NCI-H1105 treated with DMSO at 0.1 percent for 48 hours (cell line): ENCODE measurements at places on chromosomes 3 and 15.
A peak's percentile ranks its signal among the peaks of the same experiment; 100 is the strongest.

DNA sequence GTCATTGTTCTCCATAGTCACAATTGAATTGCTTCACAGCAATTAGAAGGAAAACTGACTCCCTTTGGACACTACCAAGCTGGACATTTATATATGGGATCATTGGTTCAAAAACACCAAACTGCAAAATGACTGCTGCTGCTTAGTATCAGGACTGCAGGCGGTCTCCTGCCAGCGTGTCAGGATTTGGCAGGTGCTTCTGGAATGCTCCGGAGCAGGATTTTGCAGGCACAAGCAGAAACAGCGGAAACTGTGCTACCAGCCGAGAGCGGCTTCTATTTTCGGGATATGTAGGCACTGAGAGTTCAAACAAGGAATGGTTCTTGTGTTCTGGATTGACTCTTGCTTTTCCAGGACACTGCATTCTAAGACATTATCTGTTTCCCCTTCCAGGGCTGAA lies 95.5 kb downstream of the SSR3 start:
- no peak for DNase-seq

- DNase-seq = peak; percentile 86
Observed at GRCh38 chr15:31397851-31398661, 71.4 kb downstream of the KLF13 start.

DNA sequence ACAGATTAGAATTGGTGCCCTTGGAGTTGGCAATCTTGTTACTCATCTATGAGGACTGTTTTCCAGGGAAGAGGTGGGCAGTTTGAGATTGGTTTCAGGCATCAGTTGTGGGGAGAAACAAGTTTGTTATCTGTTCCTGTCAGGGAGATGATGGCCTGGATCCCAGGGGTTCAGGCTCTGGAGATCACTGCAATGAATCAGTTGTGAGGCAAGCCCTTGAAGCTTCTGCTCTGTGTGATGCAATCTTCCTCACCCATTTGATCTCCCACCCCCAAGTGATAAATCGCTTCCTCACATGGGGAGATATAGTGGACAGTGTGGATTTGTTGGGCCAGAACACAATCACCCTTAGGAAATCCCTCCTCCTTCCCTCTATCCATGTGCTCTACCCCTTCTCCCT lies 276.6 kb upstream of the LRTM1 start:
- no peak for DNase-seq

DNA sequence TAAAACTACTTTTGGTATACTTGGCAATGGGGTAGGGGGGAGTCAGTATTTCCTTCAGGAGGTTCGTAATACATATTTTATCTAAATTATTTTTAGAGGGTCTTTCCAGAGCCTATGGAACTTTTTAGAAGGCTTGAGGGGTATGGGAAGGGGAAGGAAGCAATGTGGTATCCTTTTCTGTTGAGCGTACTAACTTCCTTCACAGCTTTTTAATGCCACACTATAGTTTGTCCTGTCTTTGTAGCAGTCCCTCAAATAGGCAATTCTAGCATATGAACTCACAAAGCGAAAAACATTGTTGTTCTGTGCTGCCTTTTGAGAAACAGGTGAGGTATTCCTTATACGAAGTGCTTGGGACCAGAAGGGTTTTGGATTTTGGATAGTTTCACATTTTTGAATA lies 22.3 kb upstream of the P2RY13 start:
- DNase-seq = no peak

- no peak for DNase-seq
Observed at GRCh38 chr3:57206423-57206822, 6.6 kb upstream of the HESX1 start.

DNA sequence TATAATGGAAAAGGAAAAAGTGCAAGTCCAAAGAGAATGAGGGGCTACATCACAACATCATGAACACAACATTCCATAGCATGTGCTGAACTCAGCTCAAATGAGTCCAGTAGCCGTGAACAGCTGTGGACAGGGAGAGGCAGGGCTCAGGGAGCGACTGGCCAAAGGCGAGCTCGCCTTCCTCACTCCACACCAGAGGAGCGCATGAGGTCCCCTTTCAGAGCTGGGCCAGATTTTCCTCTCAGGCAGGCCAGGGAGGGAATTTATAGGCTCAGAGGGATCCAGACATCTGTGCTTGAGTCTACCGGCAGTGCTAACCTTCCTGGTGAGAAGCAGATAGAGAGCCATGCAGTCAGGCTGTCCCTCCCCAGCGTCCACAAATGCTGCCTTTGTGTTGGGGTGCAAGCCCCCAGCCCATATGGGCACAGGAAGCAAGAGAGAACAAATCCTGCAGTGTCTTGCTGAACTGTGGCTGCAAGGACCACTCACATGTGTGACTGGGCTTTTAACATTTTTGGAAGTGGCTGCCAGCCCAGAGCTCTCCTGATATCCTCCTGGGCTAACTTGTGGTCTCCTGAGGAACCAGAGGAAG lies 32.5 kb downstream of the ARHGEF3 start:
- DNase-seq = no peak

GRCh38 chr3:149487598-149488197 lies 13.2 kb downstream of the TM4SF4 start:
- no peak for DNase-seq

DNA sequence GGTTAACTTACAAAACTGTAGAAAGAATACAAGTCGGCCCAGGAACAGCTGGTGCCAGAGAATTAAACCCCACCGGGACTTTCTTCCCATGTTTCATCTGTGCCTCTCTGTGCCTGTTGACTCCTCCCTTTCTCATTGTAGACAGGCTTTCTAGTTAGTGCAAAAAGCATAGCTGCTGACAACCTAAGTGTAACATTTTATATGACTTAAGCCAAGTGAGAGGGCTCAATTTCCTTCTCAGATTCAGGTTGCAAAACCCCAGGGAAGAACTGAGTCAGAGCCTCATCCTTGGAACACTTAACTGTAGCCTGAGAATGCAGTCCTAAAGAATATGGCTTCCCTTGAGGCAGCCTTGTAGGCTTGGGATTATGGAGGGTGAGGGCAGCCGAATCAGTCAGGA lies 302.5 kb upstream of the AZI2 start:
- no peak for DNase-seq
